ENCODE measurements at places on chromosomes 7 and 10.

- no peak for DNase-seq
Observed at GRCh38 chr10:71301371-71301916, 17.6 kb upstream of the SLC29A3 start.

- no peak for DNase-seq
Observed at GRCh38 chr7:81339946-81340345, 421.1 kb upstream of the SEMA3C start.

DNA sequence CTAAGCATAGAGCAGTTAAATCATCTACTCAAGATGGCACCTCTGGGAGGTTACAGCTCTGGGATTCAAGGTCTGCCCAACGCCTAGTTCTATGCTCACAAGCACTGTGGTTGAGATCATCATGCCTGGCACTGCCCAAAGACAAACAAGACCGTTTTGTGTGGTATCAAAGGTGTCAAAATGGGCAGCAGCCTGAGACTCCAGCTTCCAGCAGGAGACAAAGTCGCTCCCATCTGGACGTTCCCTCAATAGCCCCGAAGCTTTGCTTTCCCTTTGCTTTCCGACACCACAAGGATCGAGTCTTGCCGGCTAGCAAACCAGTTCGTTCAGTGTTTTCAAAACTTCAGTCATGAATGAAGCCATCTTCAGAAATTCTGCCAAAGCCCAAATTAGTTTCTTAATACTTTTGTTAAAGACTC lies 5.1 kb downstream of the HABP2 start:
- no peak for DNase-seq

DNA sequence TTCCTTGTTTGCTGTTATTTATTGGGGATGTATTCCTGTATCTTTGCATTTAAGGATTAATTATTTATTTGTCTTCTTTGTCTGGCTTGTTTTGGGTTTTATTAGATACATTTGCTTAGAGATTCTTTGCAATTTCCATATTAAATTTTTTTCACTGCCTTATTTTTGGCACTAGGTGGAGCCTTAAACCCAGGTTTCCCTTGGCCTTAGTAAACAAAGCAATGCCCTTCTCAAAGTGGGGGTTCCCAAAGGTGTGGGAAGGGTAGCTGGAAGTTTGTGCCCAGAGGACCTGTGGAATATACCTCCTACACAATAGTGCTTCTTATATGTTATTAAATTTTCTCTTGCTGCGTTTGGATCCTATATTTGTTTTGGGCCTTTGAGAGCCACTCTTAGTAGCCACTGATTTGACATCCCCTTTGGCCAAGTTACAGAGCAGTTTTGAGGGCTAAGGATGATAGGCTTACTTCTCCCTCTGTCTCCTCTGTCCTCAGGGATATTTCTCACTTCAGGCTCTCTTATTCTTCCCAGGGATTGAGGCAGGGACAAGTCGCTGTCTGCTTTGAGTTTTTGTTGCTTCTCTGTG lies 162.3 kb downstream of the ITGB1 start:
- peak; percentile 25 for DNase-seq

- DNase-seq, result no peak
Observed at GRCh38 chr10:79378647-79379511, 31.6 kb downstream of the PPIF start.

GRCh38 chr10:116487522-116488430 lies 58.0 kb upstream of the PNLIP start:
- no peak for DNase-seq

DNA sequence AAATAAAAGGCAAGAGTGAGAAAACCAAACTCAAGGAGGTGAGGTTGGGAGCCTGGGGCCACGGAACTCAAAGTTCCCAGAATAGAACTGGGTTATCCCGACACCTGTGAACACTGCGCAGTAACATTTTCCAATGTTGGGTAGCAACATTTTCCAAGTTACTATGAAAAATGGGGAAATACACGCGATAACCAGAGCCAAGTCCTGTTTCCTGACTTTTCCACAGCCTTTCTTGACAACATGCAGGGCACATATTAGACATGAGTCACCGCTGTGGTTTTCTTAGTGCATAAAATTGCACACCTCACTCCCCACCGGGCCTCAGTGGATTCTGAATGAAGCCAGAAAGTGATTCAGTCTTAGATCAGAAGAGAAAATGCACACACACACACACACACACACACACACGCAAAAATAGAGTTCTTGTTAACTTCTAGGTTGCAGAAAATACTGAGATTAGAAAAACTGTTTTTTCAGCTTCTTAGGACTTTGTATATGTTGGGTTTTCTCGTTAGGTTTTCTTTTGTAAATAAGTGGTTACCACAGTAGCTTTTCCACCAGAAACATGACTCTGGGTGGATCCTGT lies 70.0 kb downstream of the CAMK1D start:
- DNase-seq, result peak; percentile 96

Measured in HT1080 (cell line).